EL (cell line): ENCODE measurements at places on chromosomes 1 and 21.

DNA sequence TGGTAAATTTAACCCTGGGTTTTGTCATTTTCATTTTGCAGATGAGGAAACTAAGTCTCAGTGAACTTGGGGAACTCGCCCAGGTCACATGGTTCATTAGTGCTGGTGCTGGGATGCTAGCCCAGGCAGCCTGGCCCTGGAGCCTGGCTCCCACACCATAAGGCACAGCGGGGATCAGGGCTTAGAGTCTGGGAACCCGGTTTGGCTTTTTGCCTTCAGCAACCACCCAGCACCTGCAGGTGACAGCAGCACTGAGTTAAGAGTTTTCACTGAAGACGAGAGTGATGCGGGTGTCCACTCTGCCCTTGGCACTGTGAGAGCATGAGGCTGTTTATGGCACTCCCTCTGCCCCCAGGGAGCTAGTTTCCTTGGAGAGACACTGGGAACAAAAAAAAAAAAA lies 18.4 kb upstream of the CD101 start:
- DNase-seq, result no peak

DNA sequence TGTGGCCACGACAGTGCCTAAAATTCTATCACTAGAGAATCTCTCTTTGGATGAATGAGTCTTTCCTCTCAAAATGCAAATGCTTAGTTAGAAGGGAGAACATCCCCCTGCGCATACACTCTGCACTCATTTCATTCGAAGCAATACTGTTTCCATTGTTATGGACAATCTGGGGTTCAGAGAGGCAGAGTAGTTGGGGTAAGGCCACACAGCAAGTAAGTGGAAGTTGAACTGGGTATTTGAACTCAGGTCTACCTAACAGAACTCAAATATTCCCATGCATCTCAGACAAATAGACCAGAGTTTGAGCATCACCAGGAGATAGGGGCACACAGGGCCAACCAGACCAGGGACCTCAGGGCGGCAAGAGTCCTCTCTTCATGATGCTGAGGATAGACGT lies 25.5 kb downstream of the RAP1GAP start:
- DNase-seq, result no peak

- no peak for DNase-seq
These were observed 36.5 kb downstream of the GIPC2 start for GRCh38 chr1:78081980-78082860.

GRCh38 chr1:205319081-205320018 lies 2.2 kb downstream of the NUAK2 start:
- peak; percentile 83 for DNase-seq

GRCh38 chr1:227459977-227460376 lies 103.4 kb upstream of the ZNF678 start:
- DNase-seq, result no peak

DNA sequence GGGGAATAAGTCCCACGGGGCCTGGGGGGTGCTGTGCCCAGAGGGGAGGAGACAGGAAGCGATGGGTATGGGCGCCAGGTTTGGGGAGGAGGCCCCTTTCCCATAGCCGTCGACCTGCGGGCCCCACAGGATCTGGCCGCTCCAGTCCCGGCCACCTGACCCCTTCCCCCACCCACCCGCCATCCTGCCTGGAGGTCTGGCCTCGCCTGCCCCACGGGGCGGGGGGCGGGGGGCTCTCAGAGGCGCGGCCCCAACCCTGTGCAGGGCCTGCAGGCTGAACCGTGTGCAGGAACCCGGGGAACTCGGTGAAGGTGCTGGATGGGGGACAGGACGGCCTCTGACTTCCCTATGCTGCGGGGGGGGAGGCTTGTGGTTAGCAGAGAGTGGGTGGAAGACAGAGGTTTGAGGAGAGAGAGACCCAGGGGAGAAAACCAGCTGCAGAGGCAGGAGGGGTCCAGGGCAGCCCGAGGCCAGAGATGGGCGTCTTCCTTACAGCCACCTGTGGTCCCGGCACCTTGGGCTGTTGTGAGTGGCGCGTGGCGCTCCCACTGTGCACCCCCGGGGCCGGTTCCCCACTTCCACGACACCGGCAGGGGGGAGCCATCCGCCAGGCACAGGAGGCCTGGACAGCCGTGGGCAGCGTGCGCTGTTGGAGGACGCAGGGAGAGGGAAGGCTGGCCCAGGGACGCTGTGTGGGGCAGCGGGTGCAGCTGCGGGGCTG lies 2.5 kb upstream of the TNFRSF18 start:
- DNase-seq, result peak; percentile 36

DNA sequence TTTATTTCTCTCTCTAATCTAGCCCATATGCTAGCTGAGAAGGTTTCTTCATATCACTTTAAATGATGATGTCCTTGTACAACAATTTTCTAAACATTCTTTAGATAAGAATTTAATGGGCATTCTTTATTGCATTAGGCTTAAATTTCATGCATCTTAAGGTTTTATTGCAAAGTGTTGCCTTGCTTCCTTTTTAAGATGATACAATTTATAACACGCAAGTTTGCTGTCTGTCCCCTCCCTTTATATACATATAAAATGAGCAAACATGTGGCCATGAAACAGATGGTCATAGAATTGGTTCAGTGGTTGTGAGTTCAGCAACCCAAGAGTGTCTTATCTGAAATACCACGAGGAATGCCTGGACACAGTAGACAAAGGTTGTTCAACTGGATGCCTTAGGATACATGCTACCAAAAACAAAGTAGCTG lies 12.1 kb downstream of the NBPF3 start:
- DNase-seq, result peak; percentile 80

- peak; percentile 86 for DNase-seq
These were observed at the start of gene TGFB2 for GRCh38 chr1:218344814-218345672. Gene TGFB2, plus strand, starts transcription at chr1:218345336. Its CDS starts 1,366 bp downstream, at chr1:218346702.

- no peak for DNase-seq
These were observed 54.9 kb upstream of the LAMC2 start for GRCh38 chr1:183131166-183131565.

- DNase-seq, result peak; percentile 62
These were observed 3.2 kb upstream of the NPL start for GRCh38 chr1:182786223-182786994.

GRCh38 chr1:41357451-41358101 lies 3.7 kb upstream of the FOXO6 start:
- no peak for DNase-seq

DNA sequence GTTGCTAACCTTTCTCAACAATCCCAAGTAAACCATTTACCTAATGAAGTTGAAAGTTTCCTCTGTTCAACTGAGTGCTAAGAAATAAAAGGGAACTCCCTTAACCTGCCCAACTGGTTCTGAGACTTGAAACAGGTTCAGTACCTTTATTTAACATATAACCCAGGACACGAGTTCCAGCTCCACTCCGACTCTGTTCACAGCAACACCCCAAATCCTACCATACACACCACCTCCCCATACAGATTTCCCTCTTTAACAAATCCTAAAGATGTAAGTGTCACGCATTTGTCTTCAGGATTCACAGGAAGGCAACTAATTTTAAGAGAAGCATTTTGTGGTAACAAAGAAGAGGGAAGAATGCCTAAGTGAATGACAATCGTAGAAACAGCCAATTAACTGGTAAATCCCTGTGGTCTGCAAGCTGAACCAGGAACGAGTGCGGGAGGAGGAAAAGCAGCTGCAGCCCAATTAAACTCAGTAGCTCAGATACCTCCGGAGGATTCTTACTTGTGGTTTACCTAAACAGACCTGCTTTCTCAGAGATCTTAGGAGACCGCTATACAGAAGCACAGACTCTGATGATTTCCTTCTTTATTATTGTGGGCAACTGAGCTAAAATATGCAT lies 134.5 kb upstream of the MAGI3 start:
- no peak for DNase-seq

- no peak for DNase-seq
These were observed 10.1 kb upstream of the PADI1 start for GRCh38 chr1:17194615-17195528.

- DNase-seq, result no peak
These were observed 279.7 kb upstream of the KAZN start for GRCh38 chr1:14318830-14319229.

DNA sequence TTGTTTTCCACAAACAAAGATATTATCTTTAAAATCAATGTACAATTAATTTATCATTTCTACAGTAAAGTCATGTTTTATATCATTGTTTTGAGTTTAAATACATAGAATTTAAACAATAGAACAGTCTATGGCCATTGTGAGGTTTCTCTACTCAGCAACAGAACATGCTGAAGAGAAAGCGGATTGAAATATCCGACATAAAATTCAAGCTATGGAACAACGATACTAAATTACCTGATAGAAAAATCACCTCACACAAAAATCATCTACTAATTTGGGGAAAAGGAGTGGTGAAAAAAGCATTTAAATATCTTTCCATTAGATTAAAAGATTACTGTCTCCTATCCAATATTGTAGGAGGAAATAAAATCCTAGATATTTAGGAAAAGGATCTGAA lies 12.6 kb downstream of the CDKN2C start:
- DNase-seq, result no peak

- DNase-seq, result no peak
These were observed 70.8 kb downstream of the MAN1C1 start for GRCh38 chr1:25687221-25688017.

DNA sequence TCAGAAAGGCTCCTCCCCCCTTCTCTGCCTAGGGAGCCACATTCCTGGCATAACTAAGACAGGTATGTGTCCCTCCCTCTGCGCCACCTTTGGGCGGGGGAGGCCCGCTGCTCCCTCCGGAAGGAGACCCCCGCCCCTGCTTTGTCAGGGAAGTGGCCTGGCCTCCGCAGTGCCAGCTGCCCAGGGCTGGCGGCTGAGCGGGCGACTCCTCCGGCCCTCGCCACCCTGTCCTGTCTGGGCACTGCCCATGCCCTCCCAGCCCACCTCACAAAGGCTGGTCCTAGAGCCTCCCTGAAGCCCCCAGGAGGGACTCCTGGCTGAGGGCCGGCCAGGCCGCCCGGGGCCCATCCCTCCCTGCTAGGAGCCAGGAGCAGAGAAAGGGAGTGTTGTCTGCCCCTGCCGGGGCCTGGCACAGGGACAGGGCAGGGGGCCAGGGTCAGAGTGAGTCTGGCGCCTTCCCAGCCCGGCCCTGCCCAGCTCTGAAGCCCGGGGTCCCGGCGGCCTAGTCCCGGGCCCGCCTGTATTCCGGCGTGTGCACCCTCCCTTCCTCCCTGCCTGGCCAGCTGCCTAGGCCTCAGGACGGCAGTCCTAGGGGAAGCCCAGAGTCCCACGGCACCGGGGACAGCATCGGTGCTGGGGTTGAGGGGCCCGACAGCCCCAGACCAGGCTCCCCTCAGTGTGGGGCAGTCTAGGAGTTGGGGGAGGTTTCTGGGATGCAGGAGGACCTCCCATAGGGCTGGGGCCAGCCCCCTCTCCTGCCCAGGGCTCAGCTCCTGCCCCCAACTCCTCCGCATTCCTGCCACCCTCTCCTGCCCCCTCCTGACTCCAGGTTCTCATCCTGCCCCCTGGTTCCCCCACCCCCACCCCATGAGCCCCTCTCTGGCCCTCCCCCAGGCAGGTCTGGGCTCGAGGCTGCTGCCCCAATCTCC lies 5.1 kb downstream of the AGRN start:
- peak; percentile 69 for DNase-seq

- DNase-seq, result no peak
These were observed 1104.2 kb upstream of the TMPRSS15 start for GRCh38 chr21:19507682-19508260.

DNA sequence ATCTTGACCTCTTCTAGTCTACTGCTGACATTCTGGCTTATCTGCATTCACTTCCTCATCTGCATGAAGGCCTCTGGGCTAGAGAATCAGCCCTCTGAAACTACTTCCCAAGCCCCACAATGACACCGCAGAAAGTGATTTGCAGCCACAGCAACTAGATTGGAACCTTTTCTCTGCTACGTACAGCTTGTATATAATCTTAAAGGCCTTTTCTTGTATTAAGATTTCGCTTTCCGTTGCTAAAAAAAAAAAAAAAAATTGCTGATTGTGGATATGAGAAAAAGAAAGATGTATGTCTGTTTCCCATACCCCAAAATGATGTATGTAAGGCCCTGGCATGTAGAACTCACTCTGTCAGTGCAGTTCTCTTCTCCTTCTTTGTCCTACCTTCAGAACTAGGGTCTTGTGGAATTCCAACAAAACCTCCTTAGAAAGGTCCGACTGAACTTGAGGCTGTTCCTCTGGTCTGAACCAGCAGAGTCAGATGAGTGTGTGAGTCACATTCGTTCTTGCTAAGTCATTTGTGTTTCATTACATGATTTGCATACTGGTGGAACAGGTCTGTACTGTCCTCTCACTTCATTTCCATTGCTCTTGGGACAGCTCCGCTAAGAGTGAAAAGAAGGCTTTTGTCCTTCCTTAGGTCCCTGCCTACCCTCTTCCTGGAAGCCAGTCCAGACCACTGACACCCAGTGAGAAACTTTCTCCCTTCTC lies 62.7 kb downstream of the PLPP3 start:
- peak; percentile 46 for DNase-seq

DNA sequence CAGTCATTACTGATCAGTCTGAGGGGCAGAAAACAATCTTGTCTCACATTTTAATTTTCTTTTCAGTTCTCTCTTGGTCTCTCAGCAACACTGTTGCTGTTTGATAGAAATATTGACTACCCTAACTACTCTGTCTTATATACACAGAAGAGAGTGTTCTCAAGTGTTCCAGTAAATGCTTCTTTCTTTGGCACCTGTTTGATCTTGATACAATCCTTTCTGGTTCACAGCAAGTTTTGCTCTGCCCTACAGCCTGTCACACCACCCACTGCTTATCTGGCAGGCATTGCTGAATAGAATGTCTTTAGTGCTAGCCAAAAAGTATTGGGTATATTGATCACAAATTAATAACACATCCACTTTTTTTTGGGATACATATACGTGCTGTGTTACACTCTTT lies 75.7 kb upstream of the WLS start:
- DNase-seq, result no peak

DNA sequence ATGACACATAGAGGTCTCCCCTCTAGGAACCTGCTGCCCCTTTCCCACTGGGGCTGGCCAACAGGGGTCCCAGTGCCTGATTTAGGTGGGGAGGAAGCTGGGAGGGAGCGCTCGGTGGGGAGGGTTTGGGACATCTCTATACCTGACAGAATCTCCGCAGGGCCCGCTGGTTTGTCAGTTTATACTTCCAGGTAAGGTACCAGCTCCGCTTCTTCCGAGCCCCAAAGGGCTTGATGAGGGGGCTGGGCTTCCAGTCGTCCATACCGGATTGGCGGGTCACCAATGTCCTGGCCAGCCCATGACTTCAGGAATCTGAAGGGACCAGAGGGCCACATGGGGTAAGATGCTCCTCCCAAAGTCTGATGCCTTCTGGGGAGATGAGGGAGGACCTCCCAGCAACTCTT lies 672 bp downstream of the POMGNT1 start:
- peak; percentile 26 for DNase-seq

DNA sequence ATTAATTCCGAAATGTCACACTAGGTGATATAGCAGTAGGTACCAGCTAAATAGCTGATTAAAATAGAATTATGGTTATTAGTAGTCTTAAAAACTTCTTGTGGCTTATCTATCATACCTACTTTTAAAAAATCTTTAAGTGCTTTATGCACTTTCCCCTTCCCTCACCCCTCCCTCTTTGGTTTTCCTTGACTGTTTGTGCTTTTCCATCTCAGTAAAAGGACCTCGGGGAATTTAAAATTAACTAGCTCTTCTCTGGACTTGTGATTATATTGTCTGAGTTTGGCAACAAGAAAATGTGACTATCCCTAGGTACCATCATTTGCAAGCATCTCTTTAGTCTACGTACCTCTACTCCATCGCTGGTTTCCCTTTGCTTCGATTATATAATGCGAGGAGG lies 11.2 kb downstream of the COX20 start:
- DNase-seq, result no peak

- DNase-seq, result no peak
These were observed 64.2 kb downstream of the ETS2 start for GRCh38 chr21:38869946-38870345.
